Activated CD4-positive, alpha-beta T cell treated with anti-CD3 and anti-CD28 coated beads, Interleukin-2, amount 10 ng/mL, durations not matched to agents 7 days and 5 days (primary cell): ENCODE measurements at places on chromosomes 2 and 18.

GRCh38 chr2:240301256-240301795, 134.1 kb upstream of the GPC1 start:
- DNase-seq = no peak

- DNase-seq = no peak
Observed at GRCh38 chr18:9333441-9334328, 888 bp upstream of the TWSG1 start.

GRCh38 chr2:9401059-9401547, 22.2 kb downstream of the ITGB1BP1 start:
- no peak for DNase-seq

DNA sequence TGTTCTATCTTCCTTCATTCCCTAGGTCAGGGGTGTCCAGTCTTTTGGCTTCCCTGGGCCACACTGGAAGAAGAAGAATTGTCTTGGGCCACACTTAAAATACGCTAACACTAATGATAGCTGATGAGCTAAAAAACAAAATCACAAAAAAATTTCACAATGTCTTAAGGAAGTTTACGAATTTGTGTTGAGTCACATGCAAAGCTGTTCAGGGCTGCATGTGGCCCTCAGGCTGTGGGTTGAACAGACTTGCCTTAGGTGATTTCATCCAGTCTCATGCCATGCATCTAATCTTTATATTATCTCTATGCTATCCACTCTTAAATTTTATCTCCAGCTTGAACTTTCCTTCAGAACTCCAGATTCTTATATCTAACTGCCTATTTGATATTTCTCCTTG, 80.1 kb downstream of the CCDC85A start:
- DNase-seq = no peak

GRCh38 chr2:240259924-240260529, 119.6 kb upstream of the OTOS start:
- DNase-seq = no peak

DNA sequence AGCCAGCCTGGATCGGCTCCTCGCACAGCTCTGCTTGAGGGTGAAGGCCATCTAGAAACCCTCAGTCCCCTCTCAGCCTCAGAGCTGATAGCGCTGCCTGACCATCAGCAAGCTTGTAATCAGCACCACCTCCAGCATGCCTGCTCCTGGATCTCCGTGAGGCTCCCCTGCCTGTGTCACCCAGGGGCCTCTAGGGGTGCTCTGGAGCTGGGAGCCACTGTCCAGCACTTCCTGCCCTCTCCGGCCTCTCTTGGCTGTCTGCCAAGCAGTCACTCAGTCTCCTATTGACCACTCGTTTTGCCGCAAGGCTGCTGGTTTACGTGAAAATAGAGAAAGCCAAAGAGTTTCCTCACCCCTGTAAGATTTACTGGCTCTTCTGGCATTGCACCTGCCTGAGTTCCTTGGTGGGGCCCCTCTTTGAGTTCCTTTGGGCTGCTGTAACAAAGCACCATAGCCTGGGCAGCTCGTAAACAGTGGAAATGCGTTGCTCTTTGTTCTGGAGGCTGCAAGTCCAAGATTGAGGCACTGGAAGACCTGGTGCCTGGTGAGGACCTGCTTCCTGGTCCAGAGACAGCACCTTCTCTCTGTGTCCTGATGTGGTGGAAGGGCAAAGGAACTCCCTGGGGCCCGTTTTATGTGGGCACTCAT, 17.9 kb downstream of the CAPN10 start:
- DNase-seq = no peak

- DNase-seq = no peak
Observed at GRCh38 chr2:5938566-5938896, 246.3 kb downstream of the SOX11 start.

GRCh38 chr2:201357221-201357620, at the start of gene FLACC1:
Gene FLACC1 (minus strand): TSS chr2:201357345. CDS start chr2:201351404, 5,941 bp downstream.
- DNase-seq = no peak

GRCh38 chr18:60022671-60023276, 123.0 kb downstream of the PMAIP1 start:
- DNase-seq = no peak

- peak; percentile 22 for DNase-seq
Observed at GRCh38 chr2:40244675-40245074, 207.2 kb downstream of the SLC8A1 start.

DNA sequence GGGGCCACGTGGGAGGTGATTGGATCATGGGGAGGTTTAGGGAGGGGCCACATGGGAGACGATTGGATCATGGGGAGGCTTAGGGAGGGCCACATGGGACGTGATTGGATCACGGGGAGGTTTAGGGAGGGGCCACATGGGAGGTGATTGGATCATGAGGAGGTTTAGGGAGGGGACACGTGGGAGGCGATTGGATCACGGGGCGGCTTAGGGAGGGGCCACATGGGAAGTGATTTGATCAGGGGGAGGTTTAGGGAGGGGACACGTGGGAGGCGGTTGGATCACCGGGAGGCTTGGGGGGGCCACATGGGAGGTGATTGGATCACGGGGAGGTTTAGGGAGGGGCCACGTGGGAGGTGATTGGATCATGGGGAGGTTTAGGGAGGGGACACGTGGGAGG, 22.5 kb upstream of the SALL3 start:
- no peak for DNase-seq

GRCh38 chr18:55236150-55236931, 277.1 kb upstream of the CCDC68 start:
- DNase-seq = no peak

DNA sequence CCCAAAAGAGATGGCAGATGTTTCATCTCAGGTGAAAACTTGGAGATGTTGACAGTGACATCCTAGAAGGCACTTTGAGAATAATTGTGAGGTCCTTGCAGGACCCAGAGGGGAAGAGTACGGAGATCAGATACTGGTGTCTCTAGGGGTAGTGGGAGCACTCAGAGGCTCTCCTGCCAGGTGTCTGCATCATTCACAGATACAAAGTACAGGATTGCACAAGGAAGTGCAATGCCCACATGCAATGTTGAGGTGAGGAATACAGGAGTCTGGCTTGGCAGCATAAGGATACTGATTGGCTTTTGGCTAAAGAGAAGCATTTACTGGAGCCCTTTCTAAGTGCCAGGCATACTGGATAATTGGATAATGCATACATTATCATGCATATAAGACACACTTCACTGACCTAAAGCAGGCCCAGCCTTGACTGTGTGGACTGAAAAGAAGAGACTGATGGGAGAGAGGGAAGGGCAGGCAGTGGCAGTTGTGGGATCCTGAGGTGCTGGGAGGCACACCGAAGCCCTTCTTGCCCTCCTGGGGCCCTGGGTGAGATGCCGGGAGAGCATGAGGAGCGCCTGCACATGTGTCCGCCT, 31.0 kb upstream of the NCKAP5 start:
- no peak for DNase-seq

DNA sequence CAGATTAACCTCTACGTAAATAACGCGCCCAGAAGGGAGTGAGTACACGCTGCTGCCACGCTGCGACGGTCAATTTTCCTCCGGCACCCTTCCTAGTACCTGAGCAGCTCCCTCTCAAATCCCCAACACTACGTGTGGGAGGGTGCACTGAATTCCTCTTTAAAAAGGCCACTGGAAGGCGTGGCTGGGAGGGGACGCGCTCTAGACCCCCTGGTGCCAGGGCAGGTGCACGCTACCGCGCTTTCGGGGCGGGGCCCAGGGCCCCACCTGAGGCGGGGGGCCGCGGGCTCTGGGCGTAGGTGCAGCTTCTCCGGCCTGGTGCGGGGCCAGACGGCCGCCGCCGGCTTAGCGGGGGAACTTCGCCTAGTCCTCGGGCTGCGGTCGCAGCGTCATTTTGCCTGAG, 668 bp upstream of the ANKRD12 start:
- no peak for DNase-seq

- no peak for DNase-seq
Observed at GRCh38 chr2:85174943-85175342, 41.8 kb downstream of the TCF7L1 start.

DNA sequence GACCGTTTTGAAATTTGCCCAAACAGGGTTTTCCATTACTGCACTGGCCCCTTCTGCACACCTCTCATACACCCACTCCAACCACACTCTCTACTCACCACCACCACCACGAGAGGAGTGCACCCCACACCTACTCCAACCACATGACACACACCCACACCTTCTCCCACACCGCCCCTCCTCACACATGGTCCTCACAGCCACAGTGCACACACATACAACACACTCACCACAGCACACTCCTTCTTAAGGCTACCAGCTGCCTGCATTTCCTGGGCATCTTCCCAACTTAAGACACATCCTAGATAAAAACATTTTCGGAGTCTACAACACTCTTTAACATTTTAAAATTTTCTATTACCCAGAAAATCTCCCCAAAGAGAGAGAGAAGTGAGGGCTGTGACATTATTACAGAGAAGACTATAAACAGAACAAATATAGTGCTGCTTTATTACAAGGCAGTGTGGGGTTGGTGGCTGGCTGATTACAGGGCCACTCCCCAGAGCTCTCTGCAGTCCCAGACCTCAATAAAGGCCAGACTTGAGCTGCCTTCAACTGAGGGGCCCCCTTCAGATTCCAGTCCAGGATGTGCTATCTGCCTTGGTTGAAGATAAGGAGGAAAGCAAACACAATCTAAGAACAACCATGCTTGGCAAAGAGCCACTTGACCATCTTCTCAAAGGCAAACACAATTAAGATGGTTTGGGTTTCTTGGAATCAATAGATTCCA, 36.1 kb downstream of the NHEJ1 start:
- DNase-seq = no peak

DNA sequence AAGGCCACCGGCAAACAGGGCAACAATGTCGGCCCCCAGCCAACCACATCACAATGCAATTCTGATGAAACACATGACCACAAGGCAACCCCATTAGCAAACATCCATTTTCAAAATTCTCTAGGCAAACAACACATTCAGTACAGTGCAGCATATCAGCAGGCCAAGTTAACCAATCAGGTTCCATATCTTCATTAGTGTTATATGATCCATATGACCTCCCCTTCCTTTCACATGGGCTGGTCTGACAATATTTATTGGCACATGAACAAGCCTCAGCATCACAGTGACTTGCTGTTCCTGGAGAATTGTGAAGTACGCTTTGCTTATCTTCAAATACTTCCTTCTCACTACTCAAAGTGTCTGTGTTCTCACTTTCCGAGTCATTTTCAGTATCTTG, 19.8 kb downstream of the RNF103 start:
- DNase-seq = no peak

DNA sequence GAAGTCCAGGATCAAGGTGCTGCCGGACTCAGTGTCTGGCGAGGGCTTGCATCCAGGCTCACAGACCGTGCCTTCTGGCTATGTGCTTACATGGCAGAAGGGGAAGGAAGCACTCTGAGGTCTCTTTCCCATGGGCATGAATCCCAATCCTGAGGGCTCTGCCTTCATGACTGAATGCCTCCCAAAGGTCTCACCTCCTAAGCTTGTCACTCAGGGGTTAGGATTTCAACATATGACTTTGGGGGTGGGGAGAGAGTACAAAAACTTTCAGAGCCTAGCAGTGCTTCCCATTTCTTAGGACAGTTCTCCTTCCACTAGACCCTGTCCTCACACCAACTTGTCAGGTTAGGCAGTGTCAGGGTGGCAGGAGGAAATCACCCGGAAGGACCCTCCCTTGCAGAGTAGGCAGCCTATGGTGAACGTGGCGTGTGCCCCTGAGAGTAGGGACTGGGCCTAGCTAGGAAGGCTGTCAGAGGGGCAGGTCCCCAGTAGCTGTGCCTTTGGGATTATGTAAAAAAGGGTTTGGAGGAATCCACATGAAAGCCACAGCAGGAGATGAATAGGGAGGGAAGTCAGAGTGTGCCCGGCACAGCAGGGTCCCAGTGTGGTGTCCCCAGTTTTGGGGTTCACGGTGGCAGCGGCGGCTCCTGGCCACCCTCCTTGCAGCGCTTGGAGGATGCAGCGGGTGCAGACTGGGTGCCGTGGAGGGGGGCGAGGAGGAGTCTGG, 233.3 kb downstream of the LDLRAD4 start:
- no peak for DNase-seq

DNA sequence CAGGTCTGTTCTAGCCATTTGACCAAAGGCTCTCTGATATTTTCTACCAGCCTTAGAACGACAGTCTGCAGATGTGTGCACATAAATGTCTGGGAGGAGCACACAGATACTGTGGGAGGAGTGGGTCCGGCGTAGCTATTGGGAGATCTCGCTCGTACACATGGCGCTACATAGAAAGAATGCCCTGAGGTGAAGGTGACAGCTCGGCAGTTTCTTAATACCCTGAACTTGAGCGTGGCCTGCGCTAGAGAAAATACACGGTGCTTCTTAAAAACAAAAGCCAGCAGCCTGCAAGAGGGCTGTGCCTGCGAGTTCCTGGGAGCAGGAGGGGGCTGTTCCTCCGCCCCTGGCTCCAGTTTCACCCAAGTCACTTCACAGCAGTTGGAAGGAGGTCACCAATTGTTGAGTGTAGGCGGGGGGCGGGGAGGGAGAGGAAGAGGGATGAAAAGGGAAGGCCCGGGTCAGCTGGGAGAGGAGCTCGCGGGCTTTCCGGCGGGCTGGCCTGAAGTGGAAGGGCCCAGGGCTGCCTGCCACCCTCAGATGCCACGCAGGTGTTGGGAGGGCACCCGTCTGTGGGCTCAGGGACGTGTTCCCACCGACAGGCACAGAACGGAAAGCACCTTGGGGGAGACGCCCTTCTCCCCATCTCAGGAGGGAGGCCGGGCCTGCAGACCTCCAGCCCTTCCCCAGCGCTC, 124.7 kb upstream of the ZNF516 start:
- no peak for DNase-seq

DNA sequence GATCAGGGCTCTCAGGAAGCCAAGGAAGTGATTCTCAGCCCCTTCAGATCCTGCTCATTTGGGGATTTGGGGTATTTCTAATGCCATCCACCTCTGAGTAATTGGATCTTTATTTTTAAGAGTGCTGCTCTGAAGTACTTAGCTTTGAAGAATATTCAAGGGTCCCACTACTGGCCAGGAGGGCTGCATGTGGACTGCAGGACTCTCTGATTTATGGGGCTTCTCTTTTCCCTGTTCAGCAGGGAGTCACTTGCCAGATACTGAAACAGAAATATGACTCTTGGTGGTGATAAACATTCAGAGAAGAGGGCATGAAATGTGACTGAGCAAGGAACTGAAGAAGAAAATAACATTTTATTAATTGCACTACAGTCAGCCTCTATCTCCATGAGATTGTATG, 138.5 kb downstream of the MTX2 start:
- no peak for DNase-seq

DNA sequence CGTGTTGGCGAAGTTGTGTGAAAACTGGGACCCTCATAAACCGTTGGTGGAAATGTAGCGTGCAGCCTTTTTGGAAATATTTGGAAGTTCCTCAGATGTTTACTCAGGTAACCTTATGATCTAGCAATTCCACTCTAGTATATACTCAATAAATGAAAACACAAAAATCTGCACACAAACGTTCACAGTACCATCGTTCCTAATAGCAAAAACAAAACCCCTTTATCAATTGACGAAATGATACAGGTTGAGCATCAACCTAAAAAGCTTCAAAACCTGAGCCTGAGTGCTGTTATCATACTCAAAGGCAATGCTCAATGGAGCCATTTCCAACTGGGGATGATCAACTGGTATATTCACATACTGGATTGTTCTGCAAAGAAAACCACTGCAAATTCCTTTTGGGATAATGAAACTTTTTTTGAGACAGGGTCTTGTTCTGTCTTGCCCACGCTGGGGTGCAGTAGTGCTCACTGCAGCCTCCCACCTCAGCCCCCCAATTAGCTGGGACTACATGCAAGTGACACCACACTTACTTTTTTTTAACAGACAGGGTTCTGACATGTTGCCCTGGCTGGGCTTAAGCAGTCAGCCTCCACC, 777 bp upstream of the C18orf32 start:
- DNase-seq = no peak
